Ascending aorta (tissue), 2 donors: ENCODE measurements at places on chromosomes 2 and 18.

DNA sequence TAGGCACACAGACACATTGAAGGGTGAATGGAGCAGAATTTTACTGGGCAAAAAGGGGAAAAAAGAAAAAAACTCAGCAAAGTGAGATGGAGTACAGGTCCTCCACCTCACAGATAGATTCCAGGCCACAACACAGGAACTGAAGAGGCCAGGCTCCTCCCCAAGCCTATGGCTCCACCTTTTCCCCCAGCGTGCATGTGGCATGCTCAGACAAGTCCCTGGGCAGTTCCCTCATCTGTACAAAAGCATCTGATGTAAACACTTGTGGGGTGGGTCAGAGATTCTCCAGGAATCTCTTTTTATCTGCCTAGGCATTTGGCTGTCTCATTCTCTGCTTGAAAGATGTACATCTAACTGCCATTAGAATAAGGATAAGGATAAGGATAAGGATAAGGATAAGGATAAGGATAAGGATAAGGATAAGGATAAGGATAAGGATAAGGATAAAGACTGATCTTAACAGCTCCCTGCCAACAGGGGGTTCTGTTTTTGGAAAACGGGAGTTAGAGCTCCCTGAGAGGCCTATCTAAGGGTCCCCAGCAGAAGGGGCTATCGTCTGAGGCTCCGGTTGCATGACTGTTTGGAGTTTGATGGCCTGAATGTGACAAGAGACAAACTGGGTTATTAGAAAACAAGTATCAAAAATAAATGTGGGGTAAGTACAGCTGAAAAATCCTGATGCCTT lies 17.2 kb upstream of the ASXL3 start:
- no peak overlapping the region for H3K27ac ChIP-seq
- no peaks in the 10 kb centered on the region for H3K4me1 ChIP-seq
- H3K4me3 ChIP-seq = no peak overlapping the region
- H3K27me3 ChIP-seq = no peaks in the 10 kb centered on the region

DNA sequence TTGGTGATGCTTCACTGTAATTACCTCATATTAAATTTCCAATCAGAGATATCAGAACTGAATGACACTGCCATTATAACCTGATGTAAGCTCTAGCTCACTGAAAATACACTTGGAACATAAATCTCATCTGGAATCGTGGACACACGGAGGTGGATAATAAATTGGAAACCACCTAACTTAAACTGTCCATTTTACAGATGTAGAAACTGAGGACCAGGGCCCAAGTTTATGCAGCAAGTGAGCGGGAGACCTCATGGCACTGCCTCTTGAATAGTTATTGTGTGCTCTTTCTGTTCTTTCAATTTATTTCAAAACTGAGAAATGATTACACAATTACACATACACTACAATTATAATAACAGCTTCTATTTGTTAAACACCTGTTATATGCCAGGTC lies 20.8 kb downstream of the CCDC68 start:
- H3K4me1 ChIP-seq = no peaks in the 10 kb centered on the region
- H3K36me3 ChIP-seq = no peaks in the 10 kb centered on the region
- no peak for DNase-seq
- no peak overlapping the region for H3K27ac ChIP-seq
- no peaks in the 10 kb centered on the region for H3K27me3 ChIP-seq

GRCh38 chr2:169050476-169051240 lies 18.7 kb upstream of the DHRS9 start:
- no peak overlapping the region for H3K4me3 ChIP-seq
- H3K4me1 ChIP-seq = no peaks in the 10 kb centered on the region
- no peak overlapping the region for H3K27ac ChIP-seq
- DNase-seq = no peak
- no peaks in the 10 kb centered on the region for H3K36me3 ChIP-seq

DNA sequence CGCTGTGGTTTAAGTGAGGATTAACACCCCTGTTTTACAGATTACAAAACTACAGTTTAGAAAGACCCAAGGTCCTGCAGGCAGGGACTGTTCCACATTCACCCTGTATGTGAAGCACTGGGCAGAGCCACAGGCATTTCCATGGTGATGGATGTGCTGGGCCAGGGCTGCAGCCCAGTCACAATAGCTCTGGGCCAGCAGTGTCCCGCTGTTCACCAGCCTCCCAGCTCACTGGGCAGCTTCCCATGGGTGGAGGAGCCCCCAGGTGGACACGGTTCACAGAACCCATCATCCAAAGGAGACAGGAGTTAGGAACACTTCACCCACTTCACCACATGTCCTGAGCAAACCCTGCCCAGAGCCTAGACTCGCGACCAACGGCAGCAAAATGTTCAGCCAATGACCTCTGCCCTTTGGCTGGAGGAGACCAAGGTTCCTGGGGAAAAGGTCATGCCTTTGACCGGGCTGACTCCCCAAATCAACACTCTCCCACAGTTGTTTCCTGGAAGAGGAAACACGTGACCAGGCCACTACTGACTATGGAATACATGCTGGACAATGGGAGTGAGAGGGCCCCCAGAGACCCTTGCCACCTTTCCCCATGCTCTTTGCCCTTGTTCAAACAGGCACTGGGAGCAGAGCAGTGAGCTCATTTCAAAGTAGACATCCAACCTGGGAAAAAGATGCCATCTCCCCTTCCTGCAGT lies 28.0 kb upstream of the SLC35F6 start:
- H3K4me3 ChIP-seq = no peak overlapping the region
- DNase-seq = no peak
- no peak overlapping the region for H3K27ac ChIP-seq
- no peaks in the 10 kb centered on the region for H3K4me1 ChIP-seq
- no peaks in the 10 kb centered on the region for H3K27me3 ChIP-seq

- H3K4me3 ChIP-seq = peak overlapping the region; percentile 70
- no peaks in the 10 kb centered on the region for H3K27me3 ChIP-seq
- peaks cover 11% of the 10 kb centered on the region for H3K36me3 ChIP-seq
- DNase-seq = no peak
- H3K27ac ChIP-seq = peak overlapping the region; percentile 88
These were observed 604 bp upstream of the STK11IP start for GRCh38 chr2:219596954-219597551.

GRCh38 chr18:47632970-47633635 lies 297.4 kb downstream of the SMAD2 start:
- no peaks in the 10 kb centered on the region for H3K4me1 ChIP-seq
- no peak overlapping the region for H3K4me3 ChIP-seq
- DNase-seq = no peak

GRCh38 chr18:13599031-13599430 lies 127.3 kb downstream of the FAM210A start:
- H3K4me3 ChIP-seq = no peak overlapping the region
- no peaks in the 10 kb centered on the region for H3K4me1 ChIP-seq
- no peaks in the 10 kb centered on the region for H3K27me3 ChIP-seq
- no peak overlapping the region for H3K27ac ChIP-seq

- H3K36me3 ChIP-seq = no peaks in the 10 kb centered on the region
- H3K27me3 ChIP-seq = no peaks in the 10 kb centered on the region
- no peaks in the 10 kb centered on the region for H3K4me1 ChIP-seq
- peak overlapping the region; percentile 89 for H3K4me3 ChIP-seq
- DNase-seq = peak; percentile 63
These were observed 587 bp downstream of the SUMO1 start for GRCh38 chr2:202237787-202238233.

DNA sequence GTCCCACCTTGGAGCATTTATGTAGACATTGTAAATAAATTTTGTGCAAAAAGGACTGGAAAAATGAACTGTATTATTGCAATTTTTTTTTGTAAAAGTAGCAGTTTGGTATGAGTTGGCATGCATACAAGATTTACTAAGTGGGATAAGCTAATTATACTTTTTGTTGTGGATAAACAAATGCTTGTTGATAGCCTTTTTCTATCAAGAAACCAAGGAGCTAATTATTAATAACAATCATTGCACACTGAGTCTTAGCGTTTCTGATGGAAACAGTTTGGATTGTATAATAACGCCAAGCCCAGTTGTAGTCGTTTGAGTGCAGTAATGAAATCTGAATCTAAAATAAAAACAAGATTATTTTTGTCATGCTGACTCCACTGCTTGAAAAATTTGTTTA lies 137.5 kb downstream of the MEIS1 start:
- no peak for DNase-seq
- no peak overlapping the region for H3K27ac ChIP-seq
- H3K36me3 ChIP-seq = peaks cover 7% of the 10 kb centered on the region
- H3K4me3 ChIP-seq = no peak overlapping the region

GRCh38 chr2:58339548-58340243 lies 98.6 kb upstream of the FANCL start:
- no peak overlapping the region for H3K4me3 ChIP-seq
- DNase-seq = no peak
- no peak overlapping the region for H3K27ac ChIP-seq
- no peaks in the 10 kb centered on the region for H3K27me3 ChIP-seq

DNA sequence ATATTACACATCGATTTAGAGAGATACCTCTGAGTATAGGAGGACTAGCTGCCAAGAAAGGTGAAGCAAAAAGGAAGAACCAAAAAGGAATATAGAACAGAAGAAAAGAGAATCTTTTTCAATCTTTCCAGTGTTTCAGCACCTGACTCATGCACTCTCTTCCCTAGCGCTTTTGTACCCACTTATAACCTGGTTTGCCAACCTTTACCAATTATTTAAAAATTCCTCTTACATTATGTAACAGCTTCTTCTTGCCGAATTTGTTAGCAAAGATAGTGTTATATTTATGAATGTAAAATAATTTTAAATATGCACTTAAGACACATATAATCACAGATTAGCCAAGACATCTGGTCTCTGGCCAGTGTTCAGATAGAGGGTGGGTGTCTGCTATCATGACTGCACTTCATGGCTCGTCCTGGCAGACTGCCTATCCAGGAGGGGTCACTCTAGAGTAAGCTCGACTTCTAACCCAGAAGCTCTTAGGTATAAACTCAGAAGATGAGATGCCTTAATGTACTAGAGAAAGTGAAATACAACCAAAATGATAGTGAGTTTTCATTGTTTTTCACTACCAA lies 122.9 kb downstream of the ATAD2B start:
- DNase-seq = no peak
- no peaks in the 10 kb centered on the region for H3K27me3 ChIP-seq
- H3K4me1 ChIP-seq = no peaks in the 10 kb centered on the region
- H3K27ac ChIP-seq = no peak overlapping the region

DNA sequence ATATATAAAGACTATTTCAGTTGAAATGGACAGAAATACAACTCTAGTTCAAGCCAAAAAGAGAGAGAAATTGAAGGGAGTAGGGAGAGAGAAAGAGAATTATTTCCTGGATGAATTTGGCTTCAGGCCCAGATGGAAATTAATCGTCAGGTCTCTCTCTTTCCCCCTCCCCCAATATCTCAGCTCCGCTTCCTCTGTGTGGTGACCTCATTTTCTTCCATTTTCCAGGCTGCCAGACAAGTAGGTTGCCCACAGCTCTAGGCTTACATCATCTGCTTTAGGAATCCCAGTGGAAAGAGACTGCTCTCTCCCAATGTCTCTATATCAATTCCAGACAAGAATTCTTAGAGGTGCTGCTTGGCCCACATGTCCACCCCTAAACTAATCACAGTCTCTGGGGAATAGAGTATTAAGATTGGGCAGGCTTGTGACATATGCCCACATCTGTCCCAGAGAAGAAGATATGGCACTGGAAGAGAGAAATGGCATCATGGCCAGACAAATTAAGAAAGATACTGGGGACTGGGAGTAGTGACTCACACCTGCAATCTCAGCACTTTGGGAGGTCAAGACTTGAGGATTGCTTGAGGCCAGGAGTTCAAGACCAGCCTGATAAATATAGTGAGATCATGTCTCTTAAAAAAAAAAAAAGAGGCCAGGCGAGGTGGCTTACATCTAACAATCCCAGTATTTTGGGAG lies 37.2 kb upstream of the CFAP36 start:
- no peaks in the 10 kb centered on the region for H3K27me3 ChIP-seq
- no peak overlapping the region for H3K4me3 ChIP-seq
- no peaks in the 10 kb centered on the region for H3K4me1 ChIP-seq
- H3K36me3 ChIP-seq = no peaks in the 10 kb centered on the region
- no peak overlapping the region for H3K27ac ChIP-seq

- no peaks in the 10 kb centered on the region for H3K27me3 ChIP-seq
- peaks cover 8% of the 10 kb centered on the region for H3K4me1 ChIP-seq
- H3K4me3 ChIP-seq = no peak overlapping the region
- no peak for DNase-seq
- H3K27ac ChIP-seq = no peak overlapping the region
- H3K36me3 ChIP-seq = no peaks in the 10 kb centered on the region
These were observed 100.3 kb downstream of the B3GNT2 start for GRCh38 chr2:62296034-62296831.

GRCh38 chr2:231222318-231223000 lies 24.0 kb downstream of the ARMC9 start:
- H3K4me3 ChIP-seq = peak overlapping the region; percentile 30
- H3K27me3 ChIP-seq = no peaks in the 10 kb centered on the region

- H3K27ac ChIP-seq = no peak overlapping the region
- no peaks in the 10 kb centered on the region for H3K36me3 ChIP-seq
- DNase-seq = peak; percentile 69
- H3K4me1 ChIP-seq = no peaks in the 10 kb centered on the region
These were observed 108.7 kb downstream of the DPP10 start for GRCh38 chr2:114550895-114551793.

GRCh38 chr2:187187519-187187918 lies 260.5 kb downstream of the CALCRL start:
- H3K36me3 ChIP-seq = no peaks in the 10 kb centered on the region
- H3K4me3 ChIP-seq = no peak overlapping the region

GRCh38 chr2:143162123-143162837 lies 33.1 kb downstream of the ARHGAP15 start:
- no peaks in the 10 kb centered on the region for H3K4me1 ChIP-seq
- no peaks in the 10 kb centered on the region for H3K27me3 ChIP-seq
- no peaks in the 10 kb centered on the region for H3K36me3 ChIP-seq
- DNase-seq = no peak
- H3K27ac ChIP-seq = no peak overlapping the region

- peaks cover 22% of the 10 kb centered on the region for H3K4me1 ChIP-seq
- DNase-seq = no peak
- H3K4me3 ChIP-seq = no peak overlapping the region
- no peaks in the 10 kb centered on the region for H3K27me3 ChIP-seq
- no peaks in the 10 kb centered on the region for H3K36me3 ChIP-seq
- H3K27ac ChIP-seq = peak overlapping the region; percentile 75
These were observed 13.3 kb upstream of the LCLAT1 start for GRCh38 chr2:30433541-30434299.

GRCh38 chr18:35983818-35984217 lies 11.3 kb downstream of the RMP24 start:
- no peaks in the 10 kb centered on the region for H3K4me1 ChIP-seq
- H3K27me3 ChIP-seq = no peaks in the 10 kb centered on the region
- H3K27ac ChIP-seq = no peak overlapping the region
- peaks cover 11% of the 10 kb centered on the region for H3K36me3 ChIP-seq

- H3K4me3 ChIP-seq = no peak overlapping the region
- H3K27me3 ChIP-seq = no peaks in the 10 kb centered on the region
- no peaks in the 10 kb centered on the region for H3K36me3 ChIP-seq
These were observed 11.8 kb upstream of the GNLY start for GRCh38 chr2:85682378-85682777.
